ENCODE measurements at places on chromosomes 6 and 20.
A peak's percentile ranks its signal among the peaks of the same experiment; 100 is the strongest.

GRCh38 chr20:10826111-10826510, 152.3 kb upstream of the JAG1 start:
- DNase-seq, result no peak

DNA sequence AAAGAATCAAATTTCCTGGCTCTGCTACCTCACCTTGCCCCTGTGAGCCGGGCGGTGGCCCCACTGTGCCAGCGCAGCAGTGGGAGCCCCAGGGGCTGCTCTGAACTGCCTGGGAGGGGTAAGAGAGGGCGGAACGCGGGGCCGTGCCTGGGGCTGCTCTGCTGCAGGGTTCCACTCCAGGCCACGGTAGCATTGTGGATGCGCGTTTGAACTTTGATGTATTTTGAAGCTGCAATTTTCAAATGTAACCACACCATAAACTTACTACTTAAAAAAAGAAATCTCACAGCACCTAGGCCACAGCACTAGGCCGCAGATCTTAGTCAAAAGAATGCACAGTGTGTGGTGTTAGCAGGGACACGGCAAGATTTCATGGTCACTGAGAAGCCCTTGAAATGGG, 57.5 kb downstream of the PRDM1 start:
- DNase-seq, result no peak

GRCh38 chr6:91198588-91199255, 611.9 kb upstream of the MAP3K7 start:
- DNase-seq, result no peak

- DNase-seq, result no peak
Measured at GRCh38 chr20:38369389-38369788, 23.1 kb downstream of the LBP start.

GRCh38 chr6:81787313-81788068, 35.0 kb upstream of the TENT5A start:
- no peak for DNase-seq

DNA sequence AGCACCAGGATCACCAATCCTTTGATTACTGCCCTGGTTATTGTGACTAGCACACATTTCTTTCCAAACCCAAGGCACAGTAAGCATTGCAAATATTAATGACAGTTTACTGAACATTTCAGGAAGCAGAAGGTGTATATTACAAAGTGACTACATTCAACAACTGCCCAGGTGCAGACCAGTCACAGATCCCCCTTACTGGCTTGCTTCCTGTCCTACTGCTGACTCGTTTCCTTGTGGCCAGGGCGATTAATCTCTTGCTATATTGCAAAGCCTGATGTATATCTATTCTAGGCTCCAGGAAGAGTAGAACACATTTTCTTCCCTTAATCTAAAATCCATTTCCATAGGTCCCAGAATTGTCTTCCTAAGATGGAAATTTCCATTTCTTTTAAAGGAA, 77.2 kb upstream of the EPHA7 start:
- DNase-seq, result no peak

- DNase-seq, result no peak
Measured at GRCh38 chr6:26122402-26122792, 35.2 kb downstream of the HFE start.

- peak; percentile 45 for DNase-seq
Measured at GRCh38 chr20:14219801-14220461, 117.5 kb downstream of the FLRT3 start.

DNA sequence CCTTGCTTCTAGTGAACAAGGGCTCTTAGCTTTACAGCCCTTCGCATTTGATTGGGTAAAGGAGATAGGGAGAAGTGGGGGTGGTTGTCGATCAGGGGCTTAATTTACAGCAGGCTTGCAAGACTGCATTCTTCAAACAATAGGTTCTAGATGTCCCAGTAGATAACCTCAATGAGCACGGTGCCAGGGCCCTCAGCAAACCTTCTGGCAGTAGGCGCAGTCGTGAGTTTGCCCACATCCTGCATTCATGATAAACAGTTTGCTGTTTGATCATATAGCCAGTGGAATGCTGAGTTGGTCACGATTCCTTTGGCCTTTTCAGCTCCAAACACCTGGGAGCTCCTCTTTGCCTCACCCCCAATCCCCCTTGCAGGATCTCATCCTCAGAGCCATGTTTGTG, 27.5 kb downstream of the SUN5 start:
- DNase-seq, result no peak

DNA sequence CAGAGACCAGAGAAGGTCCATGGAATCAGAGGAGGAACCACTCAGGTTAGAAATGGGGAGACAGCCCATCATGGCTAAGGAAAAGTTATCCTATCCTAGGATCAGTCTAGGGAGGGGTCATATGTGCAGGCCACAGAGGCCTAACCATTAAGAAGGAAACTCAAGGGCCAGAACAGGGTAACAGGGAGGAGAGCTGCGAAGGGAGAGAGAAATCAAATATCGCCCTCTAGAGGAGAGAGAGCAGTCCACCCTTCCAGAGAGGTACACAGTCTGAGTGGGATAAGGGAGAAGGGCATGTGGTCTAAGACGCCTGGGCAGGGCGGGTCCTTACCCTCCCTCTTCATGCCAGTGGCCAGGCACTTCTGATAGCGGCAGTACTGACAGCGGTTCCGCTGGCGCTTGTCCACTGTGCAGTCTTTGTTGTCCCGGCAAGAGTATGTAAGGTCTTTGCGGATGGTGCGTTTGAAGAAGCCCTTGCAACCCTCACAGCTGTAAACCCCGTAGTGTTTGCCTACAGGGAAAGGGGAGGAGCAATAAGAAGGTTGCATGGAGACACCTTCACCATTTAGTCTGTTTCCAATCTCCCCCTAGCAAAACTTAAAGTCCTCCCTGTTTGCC, 2.9 kb downstream of the RXRB start:
- DNase-seq, result peak; percentile 76

DNA sequence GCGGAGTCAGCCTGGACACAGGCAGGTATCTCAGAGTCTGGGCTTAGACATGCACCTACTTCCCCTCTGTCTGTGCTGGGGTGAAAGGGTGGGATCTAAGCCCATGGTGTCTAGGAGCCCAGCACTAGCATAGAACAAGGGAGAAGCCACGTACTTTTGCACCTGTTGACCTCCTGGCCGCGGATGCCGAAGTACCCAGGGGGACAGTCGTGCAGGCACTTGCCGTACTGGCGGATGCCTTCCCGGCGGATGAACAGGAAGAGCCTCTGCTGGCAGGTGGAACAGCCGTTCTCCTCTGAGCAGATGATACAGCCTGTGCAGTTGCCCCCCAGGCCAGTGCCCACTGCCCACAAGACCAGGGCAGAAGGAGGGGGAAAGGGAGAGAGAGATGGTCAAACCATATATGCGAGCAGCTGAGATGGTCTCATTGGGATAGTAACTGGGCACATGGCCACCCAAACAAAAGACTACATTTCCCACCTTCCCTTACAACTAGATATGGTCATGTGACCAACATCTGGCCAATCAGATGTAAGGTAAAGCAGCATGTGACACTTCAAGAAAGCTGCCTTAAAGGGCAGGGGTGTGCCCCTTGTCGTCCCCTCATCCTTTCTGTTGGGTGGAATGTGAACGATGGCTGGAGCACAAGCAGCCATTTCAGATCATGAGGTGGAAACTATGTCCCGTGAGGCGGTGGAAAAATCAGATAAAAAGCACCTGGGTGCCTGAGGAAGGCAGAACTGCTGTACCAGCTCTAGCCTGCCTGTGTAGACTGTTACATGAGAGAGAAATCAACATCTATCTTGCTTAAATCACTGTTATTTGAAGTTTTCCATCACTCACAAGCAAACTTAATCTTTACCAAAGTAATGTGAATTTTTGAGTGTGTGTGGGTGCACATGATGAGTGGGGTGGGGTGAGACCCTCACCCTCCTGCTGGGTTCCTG, 34.0 kb downstream of the RSPO4 start:
- no peak for DNase-seq

- peak; percentile 8 for DNase-seq
Measured at GRCh38 chr20:60718743-60719480, 533.1 kb upstream of the CDH4 start.

DNA sequence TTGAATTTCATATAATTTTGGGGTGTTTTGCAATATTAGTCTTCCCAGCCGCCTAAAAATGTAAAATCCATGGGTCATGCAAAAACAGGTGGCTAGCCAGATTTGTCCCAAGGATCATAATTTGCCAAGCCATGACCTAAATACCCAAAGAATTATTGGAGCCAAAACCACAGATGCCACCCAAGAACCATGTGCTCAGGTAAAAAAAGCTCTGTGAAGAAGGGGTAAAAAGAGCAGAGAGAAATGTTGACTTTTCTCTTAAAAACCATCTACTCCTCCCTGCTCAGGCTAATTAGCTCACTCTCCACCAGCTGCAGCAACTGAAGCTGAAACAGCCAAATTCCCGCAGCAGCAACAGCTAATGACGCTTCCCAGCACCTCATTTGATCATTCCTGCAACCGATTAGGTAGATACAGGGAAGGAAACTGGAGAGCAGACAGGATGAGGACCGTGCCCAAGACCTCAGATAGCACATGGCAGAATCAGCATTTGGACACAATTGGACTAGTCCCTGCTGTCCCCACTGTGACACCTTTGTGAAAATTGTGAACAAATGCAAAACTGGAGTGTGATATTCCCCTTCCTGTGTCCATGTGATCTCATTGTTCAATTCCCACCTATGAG, 107.9 kb upstream of the NXT1 start:
- no peak for DNase-seq

DNA sequence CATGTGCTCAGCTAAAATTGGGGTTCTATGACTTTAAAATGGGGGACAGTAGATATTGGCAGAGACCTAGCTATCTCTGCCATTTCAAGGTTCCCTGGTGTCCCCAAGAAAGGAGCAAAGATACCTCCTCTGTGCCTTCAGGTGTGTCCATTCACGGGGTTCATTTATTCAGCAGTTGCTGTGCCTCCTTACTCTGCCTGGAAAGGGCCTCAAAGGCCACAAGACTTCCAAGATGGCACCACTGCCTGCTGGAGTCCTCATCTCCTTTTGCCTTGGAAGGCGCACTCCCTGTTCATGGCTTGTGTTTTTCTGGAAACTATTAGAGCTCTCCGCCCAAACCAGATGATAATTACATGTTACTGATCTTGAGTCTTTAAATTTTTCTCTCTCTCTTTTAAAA, 3.9 kb upstream of the ZBP1 start:
- DNase-seq, result no peak

- no peak for DNase-seq
Measured at GRCh38 chr6:90978046-90978445, 391.2 kb upstream of the MAP3K7 start.

DNA sequence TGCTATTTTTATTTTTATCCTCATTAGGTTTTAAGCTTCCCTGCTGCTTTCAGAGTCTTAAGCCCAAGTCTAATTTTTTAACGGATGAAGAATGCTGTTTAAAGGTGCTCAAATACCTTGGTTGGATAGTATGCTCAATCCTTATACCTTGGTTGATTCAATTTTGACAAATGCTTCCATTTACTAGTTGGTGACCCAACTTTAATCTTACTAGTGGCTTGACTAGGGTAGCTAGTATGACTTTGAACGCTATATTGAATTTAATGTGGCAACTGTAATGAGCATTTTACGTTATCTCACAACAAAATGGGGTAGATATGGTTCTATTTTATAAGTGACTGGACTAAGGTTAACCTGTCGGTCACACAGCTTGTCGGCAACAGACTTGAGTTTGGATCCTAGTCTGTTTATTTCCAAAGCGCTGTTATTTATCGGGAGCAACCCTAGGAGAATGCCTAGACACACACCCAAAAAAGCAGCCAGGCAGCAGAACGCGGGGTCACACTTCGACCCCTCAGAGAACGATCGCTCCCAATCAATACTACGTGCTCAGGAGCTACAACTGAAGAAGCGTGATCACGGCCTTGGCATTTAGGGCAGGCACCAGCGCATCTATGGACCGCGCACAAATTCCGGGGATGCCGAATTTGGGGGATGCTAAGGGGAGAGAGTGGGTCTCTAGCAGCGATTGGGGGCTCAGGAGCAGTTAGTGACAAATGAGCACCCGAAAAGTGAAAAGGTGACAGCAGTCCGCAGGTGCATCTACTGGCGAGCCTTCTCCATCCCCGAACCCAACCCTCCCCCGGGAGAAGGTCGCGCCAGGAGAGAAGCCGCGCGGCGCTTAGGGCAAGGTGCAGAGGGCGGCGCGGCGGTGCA, 586 bp upstream of the ALDH5A1 start:
- DNase-seq, result peak; percentile 49

DNA sequence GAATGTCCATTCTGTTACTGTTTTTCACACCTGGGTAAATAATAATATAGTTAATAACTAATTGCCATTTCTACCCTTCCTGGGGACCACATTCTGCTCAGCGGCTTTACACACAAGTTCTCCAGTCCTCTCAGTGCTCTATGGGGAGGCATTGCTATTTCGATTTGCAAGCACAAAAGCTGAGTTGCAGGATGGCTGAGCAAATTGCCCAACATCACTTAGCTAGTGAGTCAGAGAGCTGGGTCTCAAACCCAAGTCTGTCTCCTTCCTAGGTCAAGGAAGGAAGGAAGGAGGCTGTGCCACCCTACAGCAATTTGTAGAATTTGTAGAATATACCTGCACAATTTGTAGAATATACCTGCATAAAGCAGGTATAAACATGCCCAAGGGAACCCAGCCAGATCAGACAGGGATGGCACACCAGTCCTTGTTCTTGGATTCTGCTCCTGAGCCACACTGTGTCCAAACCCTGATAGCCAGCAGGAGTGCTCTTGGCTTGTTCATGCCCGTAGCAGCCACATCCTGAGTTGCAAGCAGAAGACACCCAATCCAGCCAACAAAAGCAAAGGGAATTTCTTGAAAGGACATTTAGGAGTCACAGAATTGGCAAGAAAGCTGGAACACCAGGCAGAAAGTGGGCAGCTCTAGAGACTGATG, 56.9 kb downstream of the LY86 start:
- DNase-seq, result no peak

GRCh38 chr6:127951172-127951917, 50.5 kb upstream of the THEMIS start:
- DNase-seq, result no peak

DNA sequence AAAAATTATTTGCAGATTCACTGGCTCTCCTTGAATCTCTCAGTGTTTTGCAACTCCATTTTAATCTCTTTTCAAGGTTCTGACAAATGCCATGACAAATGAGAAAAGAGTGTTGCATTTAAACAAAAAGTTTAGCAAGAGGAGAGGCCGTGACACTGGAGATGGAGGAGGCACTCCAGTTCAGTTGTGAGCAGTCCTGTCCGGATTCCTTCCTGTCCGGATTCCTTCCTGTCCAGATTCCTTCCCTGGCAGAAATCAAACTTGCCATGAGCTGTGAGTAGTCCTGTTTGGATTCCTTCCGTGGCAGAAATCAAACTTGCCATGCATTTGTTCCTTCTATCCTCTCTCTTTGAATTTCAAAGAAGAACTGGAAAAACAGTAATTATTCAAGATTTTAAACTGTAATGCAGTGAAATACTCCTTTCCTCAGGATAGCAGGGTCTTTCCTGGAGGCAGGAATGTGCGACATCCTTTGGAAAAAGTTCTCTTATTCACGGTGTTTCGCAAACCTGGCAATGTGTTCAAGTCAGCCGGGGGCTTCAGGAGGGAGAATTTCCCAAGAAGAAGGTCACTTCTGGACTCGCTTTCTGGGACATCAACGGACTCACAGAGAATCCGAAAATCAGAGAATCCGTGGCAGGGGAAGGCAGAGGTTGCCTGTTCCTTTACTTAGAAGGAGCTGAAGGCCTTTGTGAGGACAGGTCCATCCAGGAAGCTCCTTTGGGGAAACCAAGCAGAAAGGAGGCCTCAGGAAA, 48.7 kb upstream of the DACT2 start:
- no peak for DNase-seq

- DNase-seq, result peak; percentile 93
Measured at GRCh38 chr20:50635676-50636600, 55.4 kb downstream of the RIPOR3 start.
